Frontal cortex (tissue), 4 donors: ENCODE measurements at places on chromosomes 7 and 10.

GRCh38 chr7:82286096-82286797 is 157.3 kb downstream of the CACNA2D1 start:
- no peak for DNase-seq

DNA sequence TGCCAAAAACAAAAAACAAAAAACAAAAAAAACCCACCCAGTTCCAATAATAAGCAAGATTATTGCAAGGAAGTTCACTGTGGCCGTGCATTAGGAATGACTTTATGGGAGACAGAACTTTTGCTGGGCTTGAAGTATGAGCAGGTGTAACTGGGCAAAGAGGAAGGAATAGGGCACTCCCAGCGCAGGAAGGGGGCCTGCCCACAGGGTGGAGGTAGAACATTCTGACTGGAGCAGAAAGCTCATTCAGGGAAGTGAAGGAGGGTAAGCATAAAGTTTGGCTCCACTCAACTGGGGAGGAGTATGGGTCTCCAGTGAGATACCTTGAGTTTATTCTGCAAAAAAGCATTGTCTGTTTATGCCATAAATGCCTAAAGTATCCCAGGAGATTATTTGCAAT is 42.1 kb upstream of the WIPF3 start:
- DNase-seq, result no peak

- DNase-seq, result no peak
Observed at GRCh38 chr7:115728518-115728917, 302.0 kb downstream of the TFEC start.

- no peak for DNase-seq
Observed at GRCh38 chr10:44983895-44984278, 5.3 kb upstream of the DEPP1 start.

- DNase-seq, result no peak
Observed at GRCh38 chr10:103556383-103557007, 63.0 kb downstream of the NEURL1 start.

GRCh38 chr10:102175415-102175814 is 23.2 kb downstream of the NOLC1 start:
- DNase-seq, result no peak

DNA sequence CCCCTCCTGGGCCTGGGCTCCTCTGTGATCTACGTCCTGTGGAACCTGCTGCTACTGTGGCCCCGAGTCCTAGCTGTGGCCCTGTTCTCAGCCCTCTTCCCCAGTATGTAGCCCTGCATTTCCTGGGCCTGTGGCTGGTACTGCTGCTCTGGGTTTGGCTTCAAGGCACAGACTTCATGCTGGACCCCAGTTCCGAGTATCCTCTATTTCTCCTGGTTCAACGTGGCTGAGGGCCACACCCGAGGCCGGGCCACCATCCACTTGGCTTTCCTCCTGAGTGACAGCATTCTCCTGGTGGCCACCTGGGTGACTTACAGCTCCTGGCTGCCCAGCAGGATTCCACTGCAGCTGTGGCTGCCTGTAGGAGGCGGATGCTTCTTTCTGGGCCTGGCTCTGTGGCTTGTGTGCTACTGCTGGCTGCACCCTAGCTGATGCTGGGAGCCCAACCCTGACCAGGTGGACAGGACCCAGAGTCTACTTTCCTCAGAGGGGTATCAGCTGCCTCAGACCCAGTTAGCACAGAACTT is 37.8 kb upstream of the MMD2 start:
- DNase-seq, result no peak

GRCh38 chr7:101924171-101924570 is 106.7 kb downstream of the CUX1 start:
- DNase-seq, result no peak

DNA sequence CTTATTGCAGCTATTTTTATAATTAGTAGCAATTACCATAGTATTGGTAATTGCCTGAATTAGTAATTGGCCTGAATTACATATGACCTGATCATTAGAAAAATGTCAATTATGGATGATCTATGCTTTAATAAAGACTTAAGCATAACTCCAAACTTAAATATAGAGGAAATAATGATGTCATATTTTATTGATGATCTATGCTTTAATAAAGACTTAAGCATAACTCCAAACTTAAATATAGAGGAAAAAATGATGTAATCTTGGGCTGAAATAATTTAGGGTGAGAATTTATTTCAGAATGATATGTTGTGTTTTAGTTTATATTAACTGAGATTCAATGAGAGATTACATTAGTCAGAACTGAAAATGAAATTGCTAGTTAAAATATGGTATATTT is 266.0 kb upstream of the DKK1 start:
- no peak for DNase-seq

GRCh38 chr7:71348821-71349681 is 217.1 kb downstream of the GALNT17 start:
- no peak for DNase-seq

- DNase-seq, result no peak
Observed at GRCh38 chr10:103373544-103373943, 5.8 kb downstream of the TAF5 start.

DNA sequence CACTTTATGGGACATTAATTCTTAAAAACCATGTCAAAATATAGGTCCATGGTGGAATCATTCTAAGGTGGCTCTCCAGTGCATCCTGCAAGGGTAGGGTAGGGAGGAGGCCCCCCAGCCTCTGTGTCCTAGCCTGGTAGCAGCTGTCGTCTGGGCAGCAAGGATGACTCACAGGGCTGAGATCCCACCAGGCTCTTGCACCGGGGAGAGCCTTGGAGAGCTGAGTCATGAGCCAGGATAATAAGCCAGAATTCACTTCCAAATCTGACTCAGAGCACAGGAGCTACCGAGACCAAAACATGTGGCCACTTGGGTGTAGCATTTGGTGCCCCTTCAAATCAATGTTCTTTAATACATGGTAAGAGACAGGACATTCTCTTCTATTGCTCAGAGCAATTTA is 298.5 kb downstream of the NEBL start:
- DNase-seq, result no peak

DNA sequence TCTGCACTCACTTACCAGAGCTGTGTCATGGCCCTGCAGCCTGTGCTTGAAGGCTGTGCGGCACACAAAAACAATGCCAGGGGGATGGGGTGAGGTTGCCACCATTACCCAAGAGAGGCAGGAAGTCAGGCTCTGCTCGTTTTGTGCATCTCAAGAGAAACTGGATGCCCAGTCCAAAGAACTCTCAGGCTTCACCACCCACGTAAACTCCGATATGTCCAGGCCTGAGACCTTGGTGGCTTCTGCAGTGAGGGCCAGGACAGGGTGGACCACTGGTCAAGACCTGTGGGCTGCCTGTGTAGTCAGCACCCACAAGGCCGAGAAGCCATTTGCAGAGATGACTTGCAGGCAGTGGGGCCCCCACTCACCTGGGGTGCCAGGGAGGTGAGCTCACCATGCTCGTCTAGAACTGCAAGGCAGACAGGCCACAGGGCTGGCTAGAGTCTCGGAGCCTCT is 54.7 kb upstream of the EBF3 start:
- DNase-seq, result no peak

GRCh38 chr10:29102233-29102632 is 186.6 kb upstream of the LYZL1 start:
- no peak for DNase-seq

GRCh38 chr10:62689712-62690111 is 114.8 kb upstream of the ADO start:
- DNase-seq, result no peak

- DNase-seq, result no peak
Observed at GRCh38 chr7:2613931-2614600, 17.7 kb upstream of the TTYH3 start.

DNA sequence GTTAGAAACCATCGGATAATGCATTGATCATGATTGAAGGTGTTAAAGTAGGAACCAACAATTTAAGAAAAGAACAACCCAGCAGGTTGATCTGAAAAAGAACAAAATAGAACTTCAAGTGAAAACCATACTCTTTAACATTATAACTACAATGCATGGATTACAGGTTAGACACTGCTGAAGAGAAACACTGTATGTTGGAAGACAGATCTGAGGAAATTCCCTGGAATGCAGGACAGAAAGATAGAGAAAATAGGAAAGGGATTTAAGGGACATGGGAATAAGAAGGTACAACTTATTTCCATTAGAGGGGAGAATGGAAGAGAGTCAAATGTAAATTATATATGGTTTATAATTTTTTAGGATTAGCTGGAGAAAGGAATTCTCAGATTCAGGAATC is 303.3 kb downstream of the DNAJB6 start:
- no peak for DNase-seq

DNA sequence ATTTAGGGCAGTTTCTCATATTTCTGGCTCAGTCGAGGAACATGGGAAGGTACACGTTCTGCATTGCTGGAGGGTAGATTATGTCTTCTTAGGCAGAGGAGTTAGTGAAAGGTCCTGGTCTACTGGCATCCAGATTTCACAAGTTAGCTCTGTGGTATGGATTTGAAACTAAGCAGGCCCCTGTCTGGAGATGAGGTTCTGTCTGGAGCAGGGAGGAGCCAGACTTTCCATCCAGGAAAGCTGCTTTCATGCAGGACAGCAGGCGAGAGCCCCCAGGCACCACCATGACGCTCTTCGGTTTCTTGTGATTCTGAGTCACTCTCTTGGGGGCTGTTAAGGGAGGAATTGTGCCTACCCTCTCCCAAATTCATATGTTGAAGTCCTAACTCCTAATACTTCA is 184.3 kb downstream of the KIAA1217 start:
- no peak for DNase-seq

DNA sequence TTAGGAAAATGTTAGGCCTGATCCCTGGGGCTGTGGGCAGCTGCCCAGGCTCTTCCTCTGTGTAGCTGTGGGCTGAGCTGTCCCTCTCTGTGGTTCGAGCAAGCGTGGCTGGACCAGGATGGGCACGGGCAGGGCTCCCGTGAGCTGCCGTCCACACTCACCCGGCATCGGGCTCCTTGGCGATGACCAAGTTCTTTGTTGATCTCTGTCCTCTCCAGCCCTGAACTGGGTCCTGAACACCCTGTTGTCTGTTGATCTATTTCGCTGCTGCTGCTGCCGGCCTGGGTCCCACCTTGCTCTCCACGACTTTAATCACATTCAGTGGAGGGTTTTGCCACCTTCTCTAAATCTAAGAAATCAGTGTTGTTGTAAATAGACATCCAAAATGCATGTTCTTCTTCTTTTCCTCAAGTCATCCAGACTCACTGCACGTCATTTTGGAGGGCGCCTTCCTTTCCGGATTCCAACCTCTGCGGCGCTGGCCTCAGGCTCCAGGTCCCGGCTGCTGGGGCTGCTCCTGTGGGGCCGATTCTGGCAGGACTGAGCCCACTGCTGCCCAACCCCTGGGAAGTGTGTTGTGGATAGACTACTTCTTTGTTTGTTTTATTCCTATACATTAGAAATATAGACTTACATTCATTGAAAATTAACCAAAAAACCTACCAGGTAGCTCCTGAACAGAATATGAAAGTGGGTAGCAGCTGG is 100.6 kb downstream of the DYNC2I1 start:
- no peak for DNase-seq

DNA sequence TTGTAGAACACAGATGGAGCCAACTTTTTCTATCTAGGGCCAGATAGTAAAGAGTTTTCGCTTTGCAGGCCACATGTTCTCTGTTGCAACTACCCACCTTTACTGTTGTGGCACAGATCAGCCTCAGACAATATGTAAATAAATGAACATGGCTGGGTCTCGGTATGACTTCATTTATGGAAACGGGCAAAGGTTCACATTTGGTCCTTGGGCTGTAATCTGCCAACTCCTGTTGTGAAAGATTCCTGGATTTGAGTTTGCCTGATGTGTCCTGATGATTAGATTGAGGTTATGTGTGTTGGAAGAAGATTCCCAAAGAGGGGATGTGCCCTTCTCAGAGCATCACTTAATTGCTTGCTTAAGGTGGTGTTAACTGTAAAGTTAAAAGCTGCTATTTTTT is 38.2 kb downstream of the RBM20 start:
- DNase-seq, result no peak

- DNase-seq, result no peak
Observed at GRCh38 chr7:9091282-9091681, 657.9 kb downstream of the NXPH1 start.

GRCh38 chr10:86287110-86287793 is 79.3 kb downstream of the GRID1 start:
- no peak for DNase-seq

DNA sequence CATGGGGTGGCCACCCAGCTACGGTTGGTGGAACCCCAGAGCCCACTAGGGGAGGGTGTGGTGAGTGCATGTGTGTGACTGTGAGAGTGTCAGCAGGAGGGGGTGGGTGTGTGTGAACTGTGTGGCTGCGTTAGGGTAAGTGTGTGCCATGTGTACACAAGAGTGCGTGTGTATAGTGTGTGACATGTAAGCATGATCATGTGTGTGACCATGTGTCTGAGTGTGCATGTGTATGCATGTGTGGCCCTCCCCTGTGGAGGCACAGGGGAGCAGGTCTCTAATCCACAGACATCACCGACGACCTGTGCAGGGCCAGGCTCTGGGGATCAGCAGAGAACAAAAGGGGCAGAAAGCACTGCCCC is 3.5 kb upstream of the CFAP46 start:
- no peak for DNase-seq
